Pulmonary artery endothelial cell (primary cell): ENCODE measurements at places on chromosomes 2 and 18. TPM values are rescaled to one million over a fixed set of nuclear protein-coding genes. Genes with fewer than 3 reads are reported as not detected.

SIGLEC15 gene
- total RNA-seq = 0.13 TPM in 1 of 2 replicates, not detected in the other

IL36B gene
- total RNA-seq = not detected in 2 replicates

NT5C1B gene
- total RNA-seq = not detected in 2 replicates

UGT1A7 gene
- total RNA-seq = not detected in 2 replicates

DNA sequence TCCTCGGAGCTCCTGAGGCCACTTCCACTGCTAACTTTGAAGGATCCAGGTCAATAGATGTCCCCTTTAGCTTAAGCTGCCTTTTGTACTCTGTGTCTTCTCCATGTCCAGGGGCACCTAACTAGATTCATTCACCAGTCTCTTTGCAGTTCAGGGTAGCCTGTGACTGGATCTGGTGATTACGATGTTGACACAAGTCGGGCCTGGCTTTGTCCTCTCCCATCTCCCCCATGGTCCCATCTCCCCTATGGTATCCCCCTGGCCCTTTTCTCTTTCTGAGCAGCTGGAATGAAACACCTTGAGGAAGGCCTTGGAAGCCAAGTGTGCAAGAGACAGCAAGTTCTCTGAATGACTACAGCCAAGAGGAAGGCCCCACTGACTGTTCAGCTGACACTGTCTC is 417.9 kb upstream of the SMIM21 start:
- DNase-seq = no peak

DNA sequence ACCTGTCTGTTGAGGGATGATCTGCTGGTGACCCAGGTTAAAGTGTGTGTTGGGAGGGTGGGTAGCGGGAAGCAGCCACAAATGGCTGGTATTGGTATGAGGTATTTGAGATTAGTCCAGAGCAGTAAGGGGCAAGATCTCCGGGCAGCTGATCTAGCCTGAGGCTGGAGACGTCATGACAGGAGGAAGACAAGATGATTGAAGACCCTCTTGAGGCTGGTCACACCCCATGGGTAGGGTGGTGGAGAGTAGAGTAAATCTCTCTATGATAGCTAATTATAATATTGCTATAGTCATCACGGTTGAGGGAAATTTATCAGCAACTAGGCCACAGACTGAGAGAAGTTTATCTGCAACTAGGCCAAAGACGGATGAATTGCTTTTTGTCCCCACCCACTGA is 128.5 kb downstream of the CDCA7 start:
- DNase-seq = no peak

DNA sequence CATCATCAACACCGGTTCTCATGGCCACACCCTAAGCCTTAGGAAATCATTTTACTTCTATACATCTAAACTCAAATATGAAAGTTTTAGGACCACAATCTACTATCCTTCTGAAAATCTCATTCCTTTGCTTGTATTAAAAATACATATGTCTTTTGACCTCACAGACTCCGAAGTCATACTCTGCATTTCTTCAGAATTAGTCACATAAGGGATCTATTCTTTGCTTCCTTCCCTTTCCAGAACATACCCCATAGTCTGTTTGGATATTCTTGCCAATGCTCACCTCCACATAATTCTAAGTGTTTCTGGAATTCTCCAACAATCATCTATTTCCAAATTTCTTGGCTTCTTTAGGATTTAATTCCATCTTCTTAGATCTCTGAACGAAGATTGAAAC is 14.2 kb upstream of the DSG1 start:
- DNase-seq = no peak

- DNase-seq = no peak
These were observed 55.6 kb upstream of the PHLPP1 start for GRCh38 chr18:62659698-62660097.

DNA sequence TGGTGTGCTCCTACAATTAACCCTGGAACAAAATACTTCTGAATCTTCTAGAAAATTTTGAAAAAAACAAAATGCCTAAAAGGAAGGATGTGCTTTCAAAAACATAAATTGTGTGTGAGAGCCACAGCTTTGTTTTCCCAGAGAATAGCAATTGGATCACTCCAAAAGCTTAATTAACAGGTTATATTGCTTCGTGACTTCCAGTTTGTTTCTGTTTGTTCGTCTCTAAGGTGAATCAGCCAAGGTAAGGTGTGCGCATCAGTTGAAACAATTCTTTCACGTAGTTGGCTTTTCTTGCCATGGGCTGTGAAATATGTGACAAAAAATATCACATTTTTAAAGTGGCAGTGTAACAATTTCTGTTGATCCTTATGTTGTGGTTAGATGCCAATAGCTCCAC is 90.3 kb upstream of the BARD1 start:
- no peak for DNase-seq

DNA sequence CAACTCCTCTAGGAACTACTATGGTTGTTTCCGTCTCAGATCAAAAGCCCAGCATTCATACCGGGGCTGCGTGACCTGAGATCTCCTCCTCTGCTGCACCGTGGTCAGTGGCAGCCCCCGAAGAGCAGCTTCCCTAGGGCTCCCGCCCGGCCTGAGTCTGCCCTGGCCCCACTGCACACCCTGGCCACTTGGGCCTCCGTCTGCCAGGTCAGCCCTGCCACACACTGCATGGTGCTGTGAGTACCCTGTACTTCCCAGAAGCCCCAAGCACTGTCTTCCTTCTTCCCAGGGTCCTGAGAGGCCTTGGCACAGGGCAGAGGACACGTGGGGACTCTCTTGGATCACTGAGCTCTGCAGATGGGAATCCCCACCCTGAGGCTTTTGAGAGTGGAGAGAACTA is 81.5 kb upstream of the GPC1 start:
- DNase-seq = no peak

DNA sequence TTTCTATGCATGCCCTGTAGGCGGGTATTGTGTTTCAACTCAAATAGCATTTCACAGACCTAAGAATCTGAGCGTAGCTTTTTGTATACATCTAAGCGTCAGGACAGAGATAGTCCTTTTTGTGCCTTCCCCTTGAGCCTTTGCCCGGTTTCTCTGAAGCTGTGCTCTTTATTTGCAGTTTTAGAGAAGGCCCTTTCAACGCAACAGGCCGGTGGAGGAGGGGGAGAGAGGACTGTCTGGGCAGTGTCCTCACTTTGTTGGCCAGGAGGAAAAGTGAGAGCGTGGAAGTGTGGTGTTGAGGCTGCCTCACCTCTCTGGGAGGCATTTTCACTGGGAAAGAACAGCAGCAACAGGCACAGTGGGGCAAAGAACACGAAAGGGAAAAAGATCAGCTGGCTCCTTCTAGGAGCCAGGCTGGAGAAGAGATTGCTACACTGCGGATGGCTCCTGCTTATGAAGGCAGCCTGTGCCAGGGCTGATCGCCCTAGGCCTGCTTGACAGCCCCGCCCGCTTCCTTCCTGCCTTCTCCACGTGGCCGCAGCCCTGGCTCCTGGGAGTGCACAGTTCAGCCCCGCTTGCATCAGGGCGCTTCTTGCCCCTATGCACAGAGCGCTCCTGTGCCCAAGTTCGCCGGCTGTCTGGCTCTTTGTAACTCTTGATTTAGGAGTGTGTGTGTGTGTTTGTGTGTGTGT is 195.6 kb upstream of the POU3F3 start:
- no peak for DNase-seq
